ENCODE measurements at places on chromosomes 1 and 21.

GRCh38 chr1:18805150-18805879, 54.1 kb downstream of the TAS1R2 start:
- DNase-seq = no peak
- no peak overlapping the region for H3K27ac ChIP-seq

DNA sequence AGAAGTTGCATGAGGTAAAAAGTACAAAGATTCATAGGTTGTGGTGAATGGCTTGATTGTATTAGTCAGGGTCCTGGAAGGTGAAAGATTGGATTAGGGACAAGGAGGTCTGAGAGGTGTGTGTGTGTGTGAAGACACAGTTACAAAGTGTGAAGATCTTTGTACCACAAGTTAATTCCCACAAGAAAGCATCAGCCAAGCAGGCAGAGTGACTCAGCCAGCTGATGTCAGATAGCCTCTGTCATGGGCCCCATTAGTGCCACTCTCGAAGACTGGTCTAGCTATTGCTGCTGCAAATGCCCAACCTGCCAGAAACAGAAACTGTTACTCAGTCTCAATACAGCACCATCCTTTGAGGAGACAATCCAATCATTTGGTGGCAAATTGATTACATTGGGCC, 96.5 kb downstream of the DTL start:
- no peak overlapping the region for H3K4me3 ChIP-seq
- peaks cover 6% of the 10 kb centered on the region for H3K4me1 ChIP-seq
- peaks cover 18% of the 10 kb centered on the region for H3K36me3 ChIP-seq

DNA sequence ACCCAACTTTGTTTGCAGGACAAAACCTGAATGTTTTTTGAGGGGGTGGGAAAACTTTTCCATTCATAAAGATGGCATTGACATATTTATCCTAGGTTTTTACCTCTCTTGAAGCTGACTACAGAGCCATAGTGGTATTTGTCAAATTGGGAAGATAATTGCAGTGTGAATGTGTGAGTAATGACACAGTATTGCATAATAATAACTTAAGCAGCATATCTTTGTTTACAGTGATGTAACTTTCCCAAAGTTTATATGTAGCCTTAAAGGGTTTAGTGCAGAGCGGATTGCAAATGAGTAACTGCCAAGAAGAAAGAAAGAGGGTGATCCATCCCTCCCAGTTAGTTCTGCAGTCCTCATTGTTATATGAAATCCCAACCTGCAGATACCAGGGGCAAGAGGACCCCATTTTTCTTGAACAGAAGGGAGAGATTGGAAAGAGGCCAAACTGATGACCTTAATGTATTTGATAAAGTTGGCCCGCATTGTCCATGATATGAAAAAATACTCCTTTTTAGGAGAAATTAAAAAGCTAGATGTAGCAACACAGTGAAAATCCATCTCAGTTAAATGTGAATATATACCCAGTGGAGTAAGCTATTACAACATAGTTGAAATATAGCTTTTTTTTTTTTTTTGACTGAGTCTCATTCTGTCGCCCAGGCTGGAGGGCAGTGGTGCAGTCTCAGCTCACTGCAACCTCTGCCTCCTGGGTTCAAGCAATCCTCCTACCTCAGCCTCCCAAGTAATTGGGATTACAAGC, 23.7 kb upstream of the NFIA start:
- no peak overlapping the region for H3K4me3 ChIP-seq
- no peak for DNase-seq
- H3K4me1 ChIP-seq = peaks cover 11% of the 10 kb centered on the region
- H3K27me3 ChIP-seq = peaks cover 68% of the 10 kb centered on the region
- H3K27ac ChIP-seq = no peak overlapping the region

DNA sequence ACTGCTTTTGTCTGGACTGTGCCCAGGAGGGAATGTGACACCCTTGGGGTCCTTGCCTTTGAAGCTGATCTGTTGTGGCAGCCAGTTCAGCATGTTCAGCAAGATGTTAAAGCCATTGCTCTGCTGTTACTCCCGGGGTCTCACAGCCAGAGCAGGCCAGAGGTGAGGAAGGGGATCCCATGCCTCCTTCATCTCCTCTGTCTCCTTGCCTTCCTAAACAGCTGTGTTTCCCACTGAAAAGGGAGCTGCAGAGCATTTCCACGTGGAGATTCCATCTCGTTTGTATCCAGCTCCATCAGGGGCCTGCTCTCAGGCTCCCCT, 135.8 kb upstream of the COL6A1 start:
- no peaks in the 10 kb centered on the region for H3K4me1 ChIP-seq
- H3K4me3 ChIP-seq = no peak overlapping the region
- H3K36me3 ChIP-seq = no peaks in the 10 kb centered on the region
- H3K27me3 ChIP-seq = no peaks in the 10 kb centered on the region
- DNase-seq = no peak

DNA sequence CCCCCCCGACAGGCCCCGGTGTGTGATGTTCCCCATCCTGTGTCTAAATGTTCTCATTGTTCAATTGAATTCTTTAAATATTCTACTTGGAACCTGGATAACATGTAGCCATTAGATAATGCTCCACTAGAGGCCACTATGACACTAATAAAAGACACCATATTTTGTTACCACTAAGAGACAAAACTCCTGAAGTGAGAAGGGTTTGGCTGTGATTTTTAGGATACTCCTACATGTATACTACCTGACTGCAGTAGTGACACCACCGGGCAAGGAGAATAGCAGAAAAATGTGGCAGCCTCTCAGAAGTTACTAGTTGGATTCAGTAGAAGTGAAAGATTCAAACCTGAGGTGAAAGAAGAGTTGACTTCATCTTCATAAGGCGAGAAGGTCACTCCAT, 36.0 kb downstream of the F5 start:
- H3K4me3 ChIP-seq = no peak overlapping the region
- no peaks in the 10 kb centered on the region for H3K27me3 ChIP-seq
- H3K27ac ChIP-seq = no peak overlapping the region
- peaks cover 49% of the 10 kb centered on the region for H3K36me3 ChIP-seq
- DNase-seq = no peak

- H3K4me3 ChIP-seq = no peak overlapping the region
- no peaks in the 10 kb centered on the region for H3K36me3 ChIP-seq
- H3K27me3 ChIP-seq = peaks cover 16% of the 10 kb centered on the region
Measured at GRCh38 chr1:1361982-1362423, 3.6 kb upstream of the MXRA8 start.

DNA sequence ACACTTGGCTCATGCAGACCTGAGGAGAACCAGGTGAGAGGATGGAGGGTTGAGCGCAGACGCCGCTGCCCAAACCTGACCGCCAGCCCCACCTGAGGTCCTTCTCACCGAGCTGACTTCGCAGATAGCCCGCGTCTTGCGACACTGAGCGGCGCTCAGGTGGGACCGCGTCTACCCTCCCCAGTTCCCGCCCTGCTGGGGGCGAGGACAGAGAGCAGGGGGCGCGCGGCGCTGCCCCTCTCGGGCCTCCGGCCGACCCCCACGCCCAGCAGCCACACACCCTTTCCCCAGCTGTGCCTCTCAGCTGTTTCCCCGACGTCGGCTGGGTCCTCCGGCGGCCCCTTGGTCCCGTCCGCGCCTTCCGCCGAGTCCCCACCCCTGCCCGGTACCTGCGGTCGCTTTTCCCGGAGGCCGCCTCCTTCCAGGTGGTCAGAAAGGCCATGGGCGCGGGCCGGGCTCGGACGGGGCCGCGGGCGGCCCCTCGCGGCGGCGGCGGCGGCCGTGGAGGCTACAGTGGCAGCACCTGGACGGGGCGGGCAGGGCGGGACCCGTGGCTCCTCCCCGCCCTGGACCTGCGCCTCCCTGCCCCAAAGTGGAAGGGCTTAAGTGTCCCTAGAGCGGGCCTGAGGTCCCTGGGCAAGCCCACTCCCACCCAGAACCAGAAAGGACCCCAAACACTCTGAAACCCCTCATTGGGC, 14.4 kb upstream of the TTC39A start:
- H3K27me3 ChIP-seq = peaks cover 32% of the 10 kb centered on the region
- no peak for DNase-seq
- H3K36me3 ChIP-seq = no peaks in the 10 kb centered on the region

- H3K27ac ChIP-seq = no peak overlapping the region
- peaks cover 16% of the 10 kb centered on the region for H3K4me1 ChIP-seq
- peaks cover 9% of the 10 kb centered on the region for H3K27me3 ChIP-seq
- H3K4me3 ChIP-seq = no peak overlapping the region
Measured at GRCh38 chr1:53559391-53559815, 100.2 kb downstream of the DMRTB1 start.

GRCh38 chr1:52706941-52707926, 9.1 kb upstream of the COA7 start:
- peaks cover 2% of the 10 kb centered on the region for H3K36me3 ChIP-seq
- H3K4me1 ChIP-seq = peaks cover 15% of the 10 kb centered on the region
- H3K27me3 ChIP-seq = peaks cover 4% of the 10 kb centered on the region

DNA sequence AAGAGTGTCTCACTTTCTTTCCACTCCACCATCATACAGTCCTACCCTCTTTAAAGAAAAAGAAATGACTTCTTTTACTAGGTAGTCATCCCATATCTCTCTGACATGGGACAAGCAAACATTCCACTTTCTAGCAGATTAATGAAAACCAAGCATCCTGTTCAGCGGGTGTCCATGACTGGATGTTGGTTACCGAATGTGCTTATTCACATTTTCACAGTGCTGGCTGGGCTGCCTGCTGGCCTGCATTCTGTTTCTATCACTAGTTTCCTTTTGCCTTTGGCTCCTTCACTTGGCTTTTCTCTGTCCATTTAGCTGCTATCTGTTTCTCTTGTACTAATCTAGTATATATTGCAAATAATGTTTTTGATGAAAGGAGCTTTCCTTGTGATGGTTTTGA, 598.4 kb downstream of the RWDD3 start:
- no peak overlapping the region for H3K4me3 ChIP-seq
- H3K4me1 ChIP-seq = no peaks in the 10 kb centered on the region
- DNase-seq = no peak
- no peaks in the 10 kb centered on the region for H3K36me3 ChIP-seq
- H3K27ac ChIP-seq = no peak overlapping the region

GRCh38 chr21:33866826-33867225, 48.8 kb downstream of the ATP5PO start:
- H3K36me3 ChIP-seq = no peaks in the 10 kb centered on the region
- H3K27ac ChIP-seq = no peak overlapping the region
- no peaks in the 10 kb centered on the region for H3K4me1 ChIP-seq
- no peak for DNase-seq
- H3K4me3 ChIP-seq = no peak overlapping the region

DNA sequence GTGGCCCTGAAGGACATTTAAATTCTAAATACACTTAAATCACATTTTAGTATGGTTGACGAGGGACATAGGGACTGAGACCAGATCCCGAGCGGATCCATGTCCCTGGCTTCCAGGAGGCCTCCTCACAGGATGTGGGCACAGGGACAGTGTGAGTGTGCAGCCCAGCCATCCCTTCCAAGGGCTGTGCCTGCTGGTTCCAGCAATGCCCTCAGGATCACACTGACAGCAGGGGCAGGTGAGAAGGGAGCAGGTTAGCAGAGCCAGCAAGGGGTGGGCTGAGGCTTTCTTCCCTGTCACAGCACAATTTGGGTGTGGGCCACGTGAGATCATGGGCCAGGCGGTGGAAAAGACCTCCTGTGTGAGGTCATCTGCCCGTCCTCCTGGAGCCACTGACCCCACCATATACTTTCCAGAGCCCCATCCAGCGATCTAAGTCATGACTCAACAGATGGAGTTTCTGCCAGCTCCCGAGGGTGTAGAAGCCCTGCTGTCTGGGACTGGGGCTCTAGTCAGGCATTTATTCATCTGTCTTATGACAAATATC, 37.0 kb upstream of the PRSS38 start:
- H3K4me1 ChIP-seq = peaks cover 25% of the 10 kb centered on the region
- no peak for DNase-seq
- no peaks in the 10 kb centered on the region for H3K27me3 ChIP-seq
- no peak overlapping the region for H3K4me3 ChIP-seq
- peaks cover 18% of the 10 kb centered on the region for H3K36me3 ChIP-seq
- no peak overlapping the region for H3K27ac ChIP-seq

DNA sequence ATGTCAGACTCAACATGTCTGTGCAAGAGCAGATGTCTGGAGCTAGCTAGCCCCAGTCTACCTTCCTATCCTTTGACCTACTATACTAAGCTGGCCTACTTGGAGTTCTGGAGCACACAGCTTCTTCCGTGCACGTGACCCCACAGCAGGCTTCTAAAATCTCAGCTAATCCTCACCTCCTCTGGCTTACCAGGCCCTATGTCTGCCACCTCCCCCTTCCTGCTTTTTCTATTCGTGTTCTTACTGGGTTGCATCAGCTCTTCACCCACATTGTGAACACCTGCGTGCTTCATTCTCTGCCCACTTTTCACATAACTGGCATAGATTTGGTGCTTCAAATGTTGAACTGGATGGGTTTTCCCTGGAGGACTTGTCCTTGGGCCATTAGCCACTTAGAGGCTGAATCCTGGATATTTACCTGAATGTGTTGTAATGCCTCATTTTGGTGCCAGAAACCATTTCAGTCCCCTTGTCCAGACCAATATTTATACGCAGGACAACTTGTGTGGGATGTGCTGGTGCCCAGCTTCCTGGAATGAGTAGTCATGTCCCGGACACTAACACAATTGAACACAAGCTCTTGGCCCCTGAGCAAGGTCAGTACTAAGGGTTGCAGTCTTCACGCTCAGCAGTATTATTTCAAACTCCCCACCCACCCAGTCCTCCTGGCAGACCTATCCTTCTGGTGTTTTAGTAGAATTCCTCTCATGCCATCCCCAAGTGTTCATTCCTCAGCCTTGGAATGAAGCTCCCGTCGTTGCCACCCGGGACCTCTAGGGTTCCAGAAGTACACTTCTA, 24.0 kb downstream of the TENT5C start:
- DNase-seq = no peak
- H3K4me3 ChIP-seq = no peak overlapping the region
- H3K27me3 ChIP-seq = peaks cover 7% of the 10 kb centered on the region
- H3K36me3 ChIP-seq = peaks cover 31% of the 10 kb centered on the region

DNA sequence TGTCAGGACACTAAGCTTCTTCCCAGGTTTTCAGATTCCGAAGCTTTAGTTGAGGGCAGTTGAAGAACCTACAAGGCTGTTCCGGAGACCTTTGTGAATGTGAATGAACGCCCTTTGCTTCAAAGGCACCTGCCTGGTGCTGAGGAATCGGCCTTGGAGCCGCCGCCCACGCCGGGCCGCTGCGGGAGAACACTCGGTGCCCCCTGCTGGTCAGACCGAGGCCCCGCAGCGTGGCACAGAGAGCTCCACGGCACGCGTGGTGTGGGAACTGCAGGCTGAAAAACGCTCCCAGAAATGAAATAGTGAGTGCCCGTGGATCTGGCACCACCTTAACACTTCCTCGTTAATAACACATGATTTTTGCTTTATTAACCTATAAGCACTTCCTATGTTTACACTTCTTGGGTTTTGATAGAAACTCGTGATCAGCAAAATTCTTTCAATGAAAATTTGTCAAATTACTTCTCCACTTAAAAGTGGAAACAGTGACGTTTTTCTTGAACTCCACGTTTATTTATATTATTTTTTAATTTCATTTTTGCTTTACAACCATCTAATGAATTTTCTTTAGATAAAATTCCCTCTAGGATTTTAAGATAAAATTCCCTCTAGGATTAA, 460.6 kb downstream of the DSCAM start:
- no peaks in the 10 kb centered on the region for H3K27me3 ChIP-seq
- no peak overlapping the region for H3K27ac ChIP-seq
- H3K4me3 ChIP-seq = no peak overlapping the region
- no peak for DNase-seq
- no peaks in the 10 kb centered on the region for H3K36me3 ChIP-seq
- no peaks in the 10 kb centered on the region for H3K4me1 ChIP-seq

DNA sequence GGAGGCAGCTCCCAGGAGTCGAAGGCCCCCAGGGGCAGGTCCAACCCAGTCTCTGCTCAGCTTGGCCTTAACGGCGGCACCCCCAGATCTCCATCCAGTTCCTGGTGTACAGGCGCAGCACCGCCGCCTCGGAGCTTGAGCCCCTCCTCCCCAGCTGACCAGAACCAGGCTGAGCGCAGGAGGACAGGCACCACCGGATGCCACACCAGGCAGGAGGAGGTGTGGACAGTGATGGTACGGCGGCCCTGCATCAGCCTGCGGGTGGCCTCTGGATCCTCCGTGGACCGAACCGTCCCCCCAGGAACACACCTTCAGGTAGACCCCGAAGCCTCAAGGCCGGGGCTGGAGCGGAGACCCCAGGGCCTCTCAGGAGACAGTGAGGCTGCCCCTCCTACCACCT, 16.4 kb downstream of the SLC66A1 start:
- DNase-seq = no peak

Measured in activated T-helper 1 cell treated with anti-CD3 and anti-CD28 coated beads, Interleukin-12 subunit alpha, Interleukin-12 subunit beta, Interleukin-2, Interleukin-4 antibody, amounts not matched to agents 30 ng/mL and 10 ng/mL and 1 ng/mL, durations not matched to agents 14 hours and 24 hours and 36 hours (primary cell).